ENCODE measurements at places on chromosomes 3 and 15.

GRCh38 chr15:68812069-68812468, 8.6 kb downstream of the ANP32A start:
- no peak for DNase-seq

DNA sequence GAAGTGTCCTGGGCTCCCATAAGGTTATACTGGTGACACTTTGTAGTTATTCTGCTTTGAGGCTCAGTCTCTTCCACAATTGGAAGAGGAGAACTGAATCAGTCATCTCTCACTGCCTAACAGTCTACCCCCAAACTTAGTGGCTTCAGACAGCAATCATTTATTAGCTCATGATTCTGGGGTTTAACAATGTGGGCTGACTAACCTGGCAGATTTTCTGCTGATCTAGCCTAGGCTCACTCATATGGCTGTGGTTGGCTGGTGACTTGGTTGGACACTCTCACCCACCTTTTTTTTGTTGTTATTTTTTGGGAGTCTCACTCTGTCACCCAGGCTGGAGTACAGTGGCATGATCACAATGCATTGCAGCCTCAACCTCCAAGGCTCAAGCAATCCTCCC, 7.1 kb downstream of the GPD1L start:
- no peak for DNase-seq

DNA sequence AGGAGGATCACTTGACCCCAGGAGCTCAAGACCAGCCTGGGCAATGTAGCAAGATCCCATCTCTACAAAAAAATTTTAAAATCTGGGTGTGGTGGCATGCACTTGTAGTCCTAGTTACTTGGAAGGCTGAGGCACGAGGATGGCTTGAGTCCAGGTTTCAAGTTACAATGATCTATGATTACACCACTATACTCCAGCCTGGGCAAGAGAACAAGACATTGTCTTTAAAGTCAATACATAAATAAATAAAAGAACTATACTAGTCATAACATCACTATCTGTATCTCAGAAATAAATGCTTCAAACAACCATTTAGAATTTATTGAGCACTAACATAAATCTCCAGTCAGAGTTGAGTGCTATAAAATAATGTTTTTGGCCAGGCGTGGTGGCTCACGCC, 8.5 kb upstream of the PHLDB2 start:
- DNase-seq, result no peak

- DNase-seq, result no peak
Measured at GRCh38 chr15:39587096-39587721, 6.3 kb downstream of the THBS1 start.

DNA sequence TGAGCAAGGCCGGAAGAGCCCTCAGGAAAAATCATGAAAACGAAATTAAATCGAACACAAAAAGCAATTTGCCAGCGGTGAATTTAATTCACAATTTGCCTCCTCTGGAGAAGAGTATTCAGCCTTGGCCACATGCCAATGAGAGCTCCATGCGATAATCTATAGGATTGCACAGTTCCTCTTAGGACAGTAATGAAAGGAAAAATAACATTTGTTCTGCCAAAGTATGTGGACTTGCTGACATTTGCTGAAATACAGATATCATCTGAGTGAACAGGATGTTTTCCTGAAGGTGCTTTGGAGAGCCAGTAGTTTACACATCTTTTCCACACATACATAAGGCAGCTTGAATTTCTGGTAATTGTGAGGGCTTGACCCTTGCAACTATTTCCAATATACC, 188.6 kb upstream of the PDZRN3 start:
- no peak for DNase-seq
